Right cardiac atrium (tissue), 5 donors: ENCODE measurements at places on chromosomes 6 and 20. TPM values are rescaled to one million over a fixed set of nuclear protein-coding genes. Genes with fewer than 3 reads are reported as not detected.

Gene MYB
- polyA plus RNA-seq = not detected

Gene STX7
- 14.2 TPM for polyA plus RNA-seq

Gene TMC2
- polyA plus RNA-seq = not detected

Gene PI16
- 69.5 TPM for polyA plus RNA-seq

Gene FILIP1
- 39.1 TPM for polyA plus RNA-seq

Gene KCNK5
- 1.4 TPM for polyA plus RNA-seq

Gene POM121L2
- polyA plus RNA-seq = not detected

Gene GRM4
- polyA plus RNA-seq = not detected

Gene BPIFA1
- polyA plus RNA-seq = not detected

Gene SRSF12
- polyA plus RNA-seq = 0.14 TPM

Gene HUS1B
- not detected for polyA plus RNA-seq

Gene HRH3
- not detected for polyA plus RNA-seq

Gene LINC00237
- not detected for polyA plus RNA-seq

Gene IMPG1
- polyA plus RNA-seq = not detected

Gene TCF15
- polyA plus RNA-seq = 7.4 TPM

Gene VIP
- 1.9 TPM for polyA plus RNA-seq

Gene CDSN
- polyA plus RNA-seq = 0.11 TPM

Gene FYN
- polyA plus RNA-seq = 29.8 TPM

Gene PSORS1C1
- 6.5 TPM for polyA plus RNA-seq

Gene SNTA1
- 221 TPM for polyA plus RNA-seq

Gene C20orf202
- 0.27 TPM for polyA plus RNA-seq

Gene TPBG
- 2.0 TPM for polyA plus RNA-seq
